ENCODE measurements at places on chromosomes 4 and X. TPM values are rescaled to one million over a fixed set of nuclear protein-coding genes. Genes with fewer than 3 reads are reported as not detected.

DNA sequence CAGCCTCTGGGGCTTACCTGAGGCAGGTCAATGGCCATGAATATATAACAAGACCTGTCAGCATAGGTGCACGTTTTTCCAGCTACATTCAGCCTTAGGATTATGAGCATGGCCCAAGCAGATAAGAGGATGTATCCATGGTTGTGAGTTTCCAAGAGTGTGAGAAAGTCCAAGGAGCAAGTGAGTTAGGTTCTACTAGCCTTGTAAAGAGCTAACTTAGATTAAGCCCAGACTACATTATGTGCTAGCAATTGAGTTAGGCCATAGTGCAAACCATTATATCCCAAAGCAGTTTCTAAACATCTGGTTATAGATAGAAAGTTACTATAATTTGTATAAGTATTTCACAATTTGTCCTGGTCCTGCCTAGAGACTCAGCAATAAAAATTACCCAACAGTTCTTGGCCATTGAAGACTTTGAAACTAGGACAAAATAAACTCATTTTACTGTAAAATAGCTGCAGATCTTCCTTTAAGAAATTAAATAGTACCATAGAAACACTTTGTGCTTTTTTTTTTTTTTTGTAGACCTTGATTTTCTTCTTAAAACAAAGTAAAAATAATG, 312.0 kb downstream of the CAMK2D start:
- no peak for DNase-seq

- DNase-seq: no peak
These were observed 51.2 kb downstream of the GC start for GRCh38 chr4:71732706-71733105.

DNA sequence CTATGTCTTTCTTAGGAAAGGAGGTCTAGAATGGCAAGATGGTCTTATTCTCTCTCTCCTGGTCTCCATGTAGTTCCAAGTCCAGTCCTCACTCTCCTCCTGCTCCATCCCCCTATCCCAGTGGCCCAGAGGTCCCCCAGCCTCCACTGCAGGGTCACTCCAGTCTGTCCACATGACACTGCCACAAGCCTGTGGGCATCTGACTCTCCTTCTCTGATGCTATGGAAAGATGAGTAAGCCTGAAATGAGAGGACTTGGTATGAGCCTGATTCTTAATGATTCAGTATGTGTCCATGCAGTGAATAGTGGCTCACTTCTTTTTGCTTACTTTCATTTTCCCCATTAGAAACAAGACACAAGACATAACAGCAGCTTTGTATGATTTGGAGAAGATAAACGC, 516.8 kb upstream of the ADGRL3 start:
- no peak for DNase-seq

DCAF8L2 gene
- total RNA-seq: not detected

- no peak for DNase-seq
These were observed 245.1 kb upstream of the MAB21L2 start for GRCh38 chr4:150336676-150337412.

DNA sequence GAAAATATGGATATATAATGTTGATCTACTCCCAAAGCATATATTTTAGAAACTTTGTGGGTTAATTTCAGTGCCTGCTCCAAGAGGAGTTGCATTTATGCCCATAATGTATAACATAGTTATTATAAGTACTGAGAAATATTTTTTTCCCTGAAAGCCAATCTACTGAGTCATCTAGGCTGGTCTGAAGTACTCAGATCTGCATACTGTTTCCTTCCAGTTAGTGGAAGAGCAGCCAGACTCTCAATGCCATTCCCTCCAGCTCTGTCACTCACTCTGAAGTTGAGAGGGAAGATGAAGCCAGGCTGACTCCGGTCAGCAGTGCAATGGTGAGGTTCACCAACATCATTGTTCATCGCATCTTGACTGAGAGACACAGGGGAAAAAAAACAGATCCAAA, 505.1 kb downstream of the PPARGC1A start:
- no peak for DNase-seq

- DNase-seq: no peak
These were observed 53.9 kb upstream of the PDLIM3 start for GRCh38 chr4:185589067-185589836.

DNA sequence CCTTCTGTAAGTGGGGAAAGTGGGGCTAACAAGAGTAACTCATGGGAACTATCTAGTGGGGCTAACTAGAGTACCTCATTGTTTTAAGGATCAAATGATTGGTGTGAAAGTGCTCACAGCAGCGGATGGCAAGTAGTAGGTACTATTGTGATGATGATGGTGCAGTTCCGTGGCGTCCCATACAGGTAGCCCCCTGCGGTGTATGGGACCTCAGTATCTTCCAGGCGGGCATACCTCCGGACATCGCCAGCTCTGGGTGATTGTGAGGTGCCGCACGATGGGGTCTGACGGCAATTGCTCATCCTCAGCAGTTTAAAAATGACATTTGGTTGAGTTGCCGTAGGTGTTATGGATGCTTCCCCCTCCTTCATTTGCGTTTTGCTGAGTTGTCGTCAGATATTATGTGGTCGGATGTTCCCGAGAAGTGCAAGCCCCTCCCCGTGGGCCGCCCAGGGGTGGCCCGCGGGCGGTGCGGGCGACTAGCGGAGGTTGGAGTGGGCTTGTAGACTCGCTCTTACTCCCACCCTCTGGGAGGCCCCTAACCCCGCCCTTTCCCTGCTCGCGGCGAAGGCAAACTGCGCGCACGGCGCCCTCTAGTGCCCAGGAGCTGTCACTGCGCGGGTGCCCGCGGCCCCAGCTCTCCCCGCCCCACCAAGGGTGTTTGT, 18.3 kb upstream of the GPR101 start:
- no peak for DNase-seq

GRCh38 chrX:53251307-53251706, 26.3 kb upstream of the KDM5C start:
- no peak for DNase-seq

S100G gene
- total RNA-seq: not detected

ADH1A gene
- not detected for total RNA-seq

PNPLA4 gene
- total RNA-seq: 52.6 TPM

DNA sequence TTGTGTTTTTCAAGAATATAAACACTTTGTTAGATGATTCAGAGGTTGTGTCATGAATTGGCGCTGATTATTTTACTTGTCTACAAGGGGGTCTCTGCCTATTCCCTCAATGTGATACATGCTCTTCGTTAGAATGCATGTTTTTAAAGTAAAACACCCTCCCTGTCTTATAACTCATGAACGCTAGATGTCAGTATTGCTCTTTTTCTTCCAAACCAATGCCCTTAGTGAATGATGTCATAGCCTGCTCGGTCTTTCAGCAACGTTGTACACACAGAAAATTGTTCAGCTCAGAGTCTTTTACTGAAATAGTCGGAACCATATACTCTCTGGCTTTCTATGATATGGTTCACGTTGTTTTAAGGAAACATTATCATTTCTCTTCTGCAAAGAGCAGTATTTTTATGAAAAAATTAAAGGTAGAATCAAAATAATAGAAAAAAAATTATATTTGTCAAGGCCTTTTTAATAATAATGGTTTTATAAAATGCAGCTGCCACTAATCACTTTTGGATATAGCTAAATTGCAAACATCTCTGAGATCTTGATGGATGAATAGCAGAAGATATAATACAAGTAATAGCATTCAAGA, 292.9 kb downstream of the TLL1 start:
- no peak for DNase-seq

VCX3B gene
- not detected for total RNA-seq

GRCh38 chr4:24639714-24640113, 55.4 kb upstream of the DHX15 start:
- no peak for DNase-seq

PABPC1L2B gene
- not detected for total RNA-seq

ADRA2C gene
- total RNA-seq: 3.1 TPM

DKK2 gene
- total RNA-seq: 4.1 TPM

GPR173 gene
- total RNA-seq: 2.4 TPM

ARMCX4 gene
- total RNA-seq: 5.9 TPM

CDS1 gene
- 0.98 TPM for total RNA-seq

- no peak for DNase-seq
These were observed 173.6 kb downstream of the CORIN start for GRCh38 chr4:47664051-47664826.

DNA sequence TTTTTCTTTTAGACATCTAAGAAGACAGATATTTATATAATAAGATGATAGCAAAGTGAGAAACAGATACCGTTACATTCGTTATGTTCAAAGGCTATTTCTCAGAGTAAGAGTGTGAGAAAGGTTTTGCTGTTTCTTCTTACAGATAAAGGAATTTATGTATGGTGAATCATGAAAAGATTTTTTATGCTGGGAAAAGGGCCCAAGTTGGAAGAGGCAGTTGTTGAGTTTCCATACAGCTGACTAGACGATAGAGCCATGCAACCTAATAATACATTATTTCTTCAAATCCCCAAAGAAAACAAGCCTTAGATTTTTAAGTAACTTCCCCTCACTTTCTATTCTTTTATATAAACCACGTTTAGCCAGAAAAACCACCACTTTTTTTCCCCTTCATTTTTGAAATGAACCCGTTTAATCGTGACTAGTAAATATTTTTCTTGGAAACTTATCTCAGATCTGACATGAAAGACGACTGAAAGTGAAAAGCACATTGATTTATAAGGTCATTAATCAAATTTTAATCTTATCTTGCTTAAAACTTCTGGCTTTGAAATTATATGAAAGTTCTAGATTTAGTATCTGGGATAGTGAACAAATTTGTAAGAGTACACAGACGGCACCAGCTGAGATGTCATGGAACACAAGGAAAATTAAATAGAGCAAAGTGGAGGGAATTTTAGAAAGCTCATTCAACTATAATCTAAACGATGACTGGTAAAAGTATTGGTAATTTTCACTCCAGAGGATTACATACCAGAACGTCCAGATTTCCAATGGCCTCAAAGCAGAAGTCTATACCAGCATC, 10.9 kb downstream of the ADH6 start:
- no peak for DNase-seq

DNA sequence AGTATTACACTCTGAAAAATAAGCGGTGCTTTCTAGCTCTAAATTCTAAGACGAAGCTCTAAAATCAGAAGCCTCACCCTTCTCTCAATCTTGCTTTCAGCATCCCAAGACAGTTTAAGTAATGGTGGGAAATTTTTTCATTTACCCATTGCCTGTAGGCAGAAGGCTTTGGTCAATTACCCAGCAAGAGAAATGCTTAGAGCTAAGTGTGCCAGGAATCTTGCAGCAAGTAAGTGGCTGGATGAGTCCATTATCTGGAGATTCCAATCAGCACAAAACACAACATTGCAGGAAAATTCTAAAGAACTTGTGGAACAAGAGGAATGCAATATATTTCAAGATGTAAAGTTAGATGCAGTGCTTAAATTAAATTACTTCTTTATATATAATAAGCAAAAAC, 28.4 kb downstream of the USP26 start:
- no peak for DNase-seq
